ENCODE measurements at places on chromosomes 2 and 18.

- DNase-seq, result no peak
Measured at GRCh38 chr2:240985881-240986786, 12.3 kb upstream of the SNED1 start.

- DNase-seq, result no peak
Measured at GRCh38 chr2:11787991-11788390, 41.6 kb downstream of the LPIN1 start.

GRCh38 chr18:39862341-39862740 is 2092.7 kb upstream of the PIK3C3 start:
- DNase-seq, result no peak

GRCh38 chr2:144479138-144479537 is 40.8 kb downstream of the ZEB2 start:
- DNase-seq, result no peak

- no peak for DNase-seq
Measured at GRCh38 chr2:198817536-198817935, 640.2 kb downstream of the SATB2 start.

DNA sequence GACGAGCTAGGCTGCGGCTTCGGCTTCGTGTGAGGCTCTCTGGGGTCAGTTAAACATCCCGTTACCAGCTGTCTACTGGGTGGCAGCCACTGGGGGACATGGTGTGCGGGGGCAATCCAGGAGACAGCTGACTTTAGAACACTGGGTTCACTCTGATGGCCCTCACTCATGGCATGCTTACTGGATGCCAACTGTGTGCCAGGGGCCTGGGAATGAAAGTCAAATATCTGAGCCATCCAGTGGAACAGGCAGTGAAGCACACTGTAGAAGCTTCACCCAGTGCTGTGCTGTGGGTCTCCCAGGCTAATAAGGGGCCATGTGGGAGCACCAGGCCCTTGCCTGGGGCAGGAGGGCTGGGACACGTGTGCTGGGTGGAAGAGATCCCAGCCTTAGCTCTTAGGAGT is 48.3 kb downstream of the GLI2 start:
- no peak for DNase-seq

- no peak for DNase-seq
Measured at GRCh38 chr2:113734185-113734584, 22.3 kb downstream of the SLC35F5 start.

DNA sequence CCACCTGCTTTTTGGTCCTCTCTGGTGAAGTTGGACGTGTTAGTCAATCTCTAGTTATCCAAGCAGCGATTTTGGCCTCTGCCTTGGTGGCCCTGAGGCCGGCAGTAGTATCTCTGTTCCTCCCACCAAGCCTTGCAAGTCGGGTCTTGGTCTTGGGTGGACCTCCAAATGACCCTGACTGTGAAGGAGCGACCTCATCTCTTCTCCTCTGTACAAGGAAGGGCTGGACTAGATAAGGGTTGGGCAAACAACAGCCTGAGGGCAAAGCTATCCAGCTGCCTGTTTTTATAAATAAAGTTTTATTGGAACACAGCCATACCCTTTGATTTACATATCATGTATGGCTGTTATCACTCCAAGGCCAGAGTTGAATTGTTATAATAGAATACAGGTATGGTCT is 74.6 kb upstream of the FOSL2 start:
- DNase-seq, result no peak

GRCh38 chr18:75183524-75183923 is 25.4 kb downstream of the PTGR3 start:
- no peak for DNase-seq

DNA sequence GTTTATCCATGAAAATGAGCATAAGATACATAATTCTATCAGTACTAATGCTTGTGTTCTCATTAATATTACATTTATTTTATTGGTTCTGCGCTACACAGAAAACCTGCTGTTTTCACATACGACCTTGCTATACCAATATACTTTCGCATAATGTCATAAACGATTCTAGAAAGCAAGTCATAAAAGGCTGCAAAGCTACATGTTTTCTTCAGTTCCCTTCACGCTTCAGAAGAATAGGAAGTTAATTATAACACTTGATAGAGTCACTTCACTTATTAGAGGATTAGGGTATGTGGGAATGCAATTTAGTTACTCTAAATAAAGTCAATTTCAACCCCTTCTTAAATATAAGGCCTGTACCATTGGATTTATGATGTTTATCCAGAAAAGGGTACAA is 29.0 kb downstream of the PSME4 start:
- no peak for DNase-seq

GRCh38 chr18:79604913-79605880 is 74.4 kb upstream of the CTDP1 start:
- no peak for DNase-seq

DNA sequence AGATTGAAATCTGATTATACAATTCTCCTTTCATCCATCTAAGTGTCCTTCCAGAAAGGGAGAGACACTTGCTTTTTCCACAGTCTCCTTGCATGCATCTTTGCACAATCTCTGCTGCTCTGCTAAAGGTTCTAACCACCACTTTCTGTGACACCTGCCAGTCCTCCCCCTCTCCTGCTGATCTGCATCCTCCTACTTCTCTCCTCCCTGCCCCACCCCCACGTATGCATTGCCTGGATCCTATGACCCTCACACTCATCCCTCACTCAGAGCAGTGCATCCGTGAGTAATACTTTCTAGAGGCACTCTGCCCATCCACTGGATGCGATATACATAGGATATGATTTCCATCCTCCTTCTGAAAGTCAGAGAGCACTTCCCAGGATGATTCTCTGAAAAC is 27.7 kb upstream of the TRAPPC8 start:
- DNase-seq, result no peak

DNA sequence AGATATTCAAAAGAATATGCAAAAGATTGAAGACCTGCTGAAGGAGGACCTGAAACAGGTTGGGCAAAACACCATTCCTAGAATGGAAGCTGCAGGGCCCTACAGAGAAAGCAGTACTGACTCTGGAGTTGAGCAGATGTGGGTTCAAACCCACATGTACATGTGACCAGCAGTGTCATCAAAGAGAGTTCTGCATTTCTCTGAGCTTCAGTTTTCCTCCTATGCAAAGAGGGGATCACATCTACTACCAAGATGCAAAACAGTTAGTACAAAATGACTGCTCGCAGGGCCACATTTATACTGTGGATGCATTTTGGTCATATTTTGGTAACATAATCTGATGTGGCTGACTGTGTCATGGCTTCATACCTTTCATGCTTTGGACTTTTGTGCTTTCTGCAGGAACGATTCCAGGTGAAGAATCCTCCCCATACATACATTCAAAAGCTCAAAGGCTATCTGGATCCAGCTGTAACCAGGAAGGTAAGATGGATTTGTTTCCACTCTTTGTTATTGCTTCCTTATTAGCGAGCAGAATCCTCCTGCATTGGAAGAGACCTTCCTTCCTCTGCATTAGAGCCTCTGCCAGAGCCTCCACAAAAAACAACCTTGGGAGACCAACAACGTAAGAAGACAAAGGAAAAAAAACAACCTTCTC is 174.8 kb downstream of the PRPF40A start:
- no peak for DNase-seq

GRCh38 chr2:169823996-169824372 is 721 bp downstream of the METTL5 start:
- DNase-seq, result no peak

DNA sequence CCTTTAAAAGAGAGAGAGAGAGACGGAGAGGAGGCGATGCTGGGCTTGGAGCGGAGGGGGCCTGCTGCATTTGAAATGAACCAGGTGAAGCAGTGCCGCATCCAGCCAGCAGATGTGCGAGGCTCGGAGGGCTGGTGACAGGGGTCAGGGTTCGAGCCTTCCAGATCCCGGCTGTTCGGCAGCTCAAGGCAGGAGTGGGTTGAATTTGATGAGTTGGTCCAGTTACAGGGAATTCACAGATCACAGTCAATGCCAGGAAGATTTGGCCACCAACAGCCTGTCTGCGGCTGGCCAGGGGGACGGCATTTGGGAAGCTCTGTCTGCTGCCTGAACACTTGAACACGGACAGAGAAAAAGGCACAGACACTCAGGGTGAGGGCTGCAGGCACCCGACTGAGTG is 48.6 kb downstream of the PTGR3 start:
- DNase-seq, result no peak

DNA sequence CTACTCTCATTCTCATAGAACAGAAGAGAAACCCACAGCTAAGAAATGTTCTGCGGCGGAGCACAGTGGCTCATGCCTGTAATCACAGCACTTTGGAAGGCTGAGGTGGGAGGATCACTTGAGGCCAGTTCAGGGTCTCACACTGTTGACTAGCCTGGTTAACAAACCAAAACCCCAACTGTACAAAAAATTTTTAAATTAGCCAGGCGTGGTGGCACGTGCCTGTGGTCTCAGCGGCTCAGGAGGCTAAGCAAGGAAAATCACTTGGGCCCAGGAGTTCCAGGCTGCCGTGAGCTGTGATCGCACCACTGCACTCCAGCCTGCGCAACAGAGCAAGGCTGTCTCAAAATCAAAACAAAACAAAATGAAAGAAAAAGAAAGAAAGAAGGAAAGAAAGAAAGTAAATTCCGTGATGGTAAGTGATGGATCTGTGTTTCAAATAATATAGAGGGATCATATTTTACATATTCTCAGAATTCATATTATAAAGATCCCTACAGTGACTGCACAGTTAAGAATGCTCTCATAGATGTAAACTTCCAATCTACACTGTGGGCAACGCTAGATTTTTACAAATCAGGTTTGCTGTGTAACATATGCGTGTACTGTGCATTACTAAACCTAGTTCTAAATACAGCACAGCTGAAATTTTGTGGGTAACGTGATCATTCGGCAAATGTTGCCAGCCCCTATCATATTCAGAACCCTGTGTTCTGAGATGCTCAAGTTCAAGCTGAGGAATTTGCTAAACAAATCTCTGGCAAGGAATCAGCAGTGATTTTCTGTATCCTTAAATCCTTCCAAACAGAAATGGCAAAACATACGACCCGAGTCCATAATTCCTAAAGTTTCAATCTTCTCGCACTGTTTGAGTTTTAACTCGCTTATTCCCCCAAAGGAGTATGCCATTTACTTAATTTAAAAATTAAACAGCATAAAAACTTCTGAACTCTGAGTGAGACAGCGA is 1.2 kb upstream of the RAB12 start:
- no peak for DNase-seq

DNA sequence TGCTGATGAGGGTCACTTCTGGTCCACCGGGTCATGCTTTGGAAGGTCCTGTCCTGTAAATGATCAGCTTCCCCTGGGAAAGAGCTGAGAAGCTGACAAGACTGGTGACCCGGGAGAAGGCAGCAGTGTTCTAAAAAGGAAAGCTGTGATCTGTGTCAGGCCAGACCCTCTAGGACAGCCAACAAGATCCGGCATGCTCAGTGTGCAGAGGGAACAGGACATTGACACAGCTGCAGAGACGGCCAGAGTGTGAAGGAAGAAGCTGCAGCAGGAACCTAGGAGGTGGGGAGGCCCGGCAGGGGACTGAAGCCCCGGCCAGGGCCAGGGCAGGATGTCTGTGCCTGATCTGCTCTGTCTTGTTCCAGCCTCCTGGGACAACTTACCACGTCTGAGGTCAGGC is 372.7 kb upstream of the ID2 start:
- no peak for DNase-seq

DNA sequence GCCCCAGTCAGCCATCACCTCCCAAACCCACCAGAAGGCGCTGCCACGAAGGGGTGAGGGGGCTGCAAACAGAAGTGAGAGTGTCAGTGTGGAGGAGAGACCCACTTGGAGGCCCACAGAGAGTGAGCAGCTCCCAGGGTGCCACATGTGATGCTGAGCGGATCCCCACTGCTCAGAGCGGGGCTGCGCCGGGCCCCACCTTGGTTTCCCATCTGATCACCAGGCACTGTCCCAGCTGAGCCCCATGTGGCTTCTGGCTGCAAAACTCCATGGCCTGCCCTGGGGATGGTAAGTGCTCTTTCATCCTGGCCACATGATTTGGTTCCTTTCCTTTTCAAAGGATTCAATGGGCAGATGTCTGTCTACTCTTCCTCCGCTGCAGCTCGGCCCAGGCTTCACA is 23.8 kb downstream of the SNORC start:
- no peak for DNase-seq

- no peak for DNase-seq
Measured at GRCh38 chr18:475202-476031, 25.1 kb downstream of the COLEC12 start.

DNA sequence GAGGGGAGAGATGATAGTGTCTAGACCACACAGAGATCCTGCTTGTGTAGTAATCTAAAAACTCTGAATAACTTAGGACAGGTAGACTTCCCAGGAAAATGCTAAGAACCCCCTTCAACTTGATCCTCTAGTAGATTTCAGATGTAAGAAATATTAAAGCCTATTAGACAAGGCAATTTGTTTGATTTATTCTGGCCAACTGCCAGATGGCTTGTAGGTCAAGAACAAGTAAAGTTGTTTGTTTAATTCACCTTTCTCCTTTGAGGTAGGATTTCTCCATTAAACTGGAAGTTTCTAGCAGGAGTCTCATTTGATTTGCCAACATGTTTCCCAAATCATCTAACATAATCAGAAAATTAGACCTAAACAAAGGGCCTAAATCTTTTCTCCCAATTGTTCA is 48.6 kb downstream of the SH3RF3 start:
- DNase-seq, result no peak

DNA sequence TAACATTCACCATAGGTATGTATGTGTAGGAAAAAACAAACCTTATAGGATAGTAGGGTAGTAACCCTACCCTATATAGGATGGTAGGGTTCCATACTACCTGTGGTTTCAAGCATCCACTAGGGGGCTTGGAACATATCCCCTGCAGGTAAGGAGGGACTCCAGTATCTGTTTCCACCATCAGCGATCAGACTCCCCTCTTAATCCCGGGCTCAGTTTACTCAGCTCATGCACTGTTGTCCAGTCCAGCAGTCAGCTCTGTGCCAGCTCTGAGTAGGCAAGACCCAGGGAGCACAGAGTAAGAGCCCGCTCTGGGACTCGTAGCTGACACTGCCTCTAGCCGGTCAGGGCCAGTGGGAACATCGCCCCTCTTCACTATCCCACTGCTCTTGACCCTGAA is 61.7 kb downstream of the MEX3C start:
- no peak for DNase-seq

DNA sequence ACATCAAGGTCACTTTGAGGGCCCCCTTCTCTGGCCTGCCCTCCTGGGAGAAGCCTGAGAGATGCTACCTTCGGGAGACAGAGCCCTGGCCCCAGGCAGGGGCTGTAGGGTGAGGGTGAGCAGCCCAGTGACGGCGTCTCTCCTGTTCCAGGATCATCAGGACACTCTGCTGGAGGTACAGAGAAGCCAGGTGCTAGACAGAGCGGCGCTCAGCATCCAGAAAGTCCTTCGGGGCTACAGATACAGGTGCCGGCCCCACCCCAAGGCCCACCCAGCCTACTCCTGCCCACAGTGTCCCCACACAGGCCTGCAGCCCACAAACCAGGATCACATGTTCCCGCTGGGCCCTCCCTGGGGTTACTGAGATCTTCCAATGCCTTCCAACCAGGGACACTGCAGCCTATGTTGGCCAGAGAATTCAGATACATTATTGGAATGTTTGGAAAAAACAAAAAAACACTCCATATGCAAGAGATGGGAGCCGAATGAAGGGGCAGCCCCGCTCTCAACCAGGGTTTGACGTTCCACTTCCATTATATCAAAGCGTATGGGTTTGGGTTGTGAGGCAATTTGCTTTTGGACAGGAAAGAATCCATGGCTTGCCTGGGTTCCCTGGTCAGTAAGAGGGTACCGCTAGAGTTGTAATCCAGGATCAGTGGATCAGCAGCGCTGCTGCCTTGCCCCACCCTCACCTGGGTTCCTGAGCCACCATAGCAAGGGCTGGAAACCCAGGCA is 49.5 kb upstream of the GPR17 start:
- no peak for DNase-seq

GRCh38 chr2:131125195-131125757 is 20.1 kb downstream of the PLEKHB2 start:
- no peak for DNase-seq

- no peak for DNase-seq
Measured at GRCh38 chr18:11607906-11608305, 1.5 kb upstream of the SLC35G4 start.

Data from stimulated activated CD8-positive, alpha-beta memory T cell treated with anti-CD3 and anti-CD28 coated beads, Interleukin-4, amount 100 ng/mL, for 4 hours (primary cell).